ENCODE measurements at places on chromosomes 4 and X.

- no peak for DNase-seq
Measured at GRCh38 chrX:42524379-42524778, 253.6 kb downstream of the PPP1R2C start.

- DNase-seq = no peak
Measured at GRCh38 chr4:90745176-90745575, 618.0 kb downstream of the CCSER1 start.

- no peak for DNase-seq
Measured at GRCh38 chr4:104743215-104743653, 248.5 kb upstream of the CXXC4 start.

DNA sequence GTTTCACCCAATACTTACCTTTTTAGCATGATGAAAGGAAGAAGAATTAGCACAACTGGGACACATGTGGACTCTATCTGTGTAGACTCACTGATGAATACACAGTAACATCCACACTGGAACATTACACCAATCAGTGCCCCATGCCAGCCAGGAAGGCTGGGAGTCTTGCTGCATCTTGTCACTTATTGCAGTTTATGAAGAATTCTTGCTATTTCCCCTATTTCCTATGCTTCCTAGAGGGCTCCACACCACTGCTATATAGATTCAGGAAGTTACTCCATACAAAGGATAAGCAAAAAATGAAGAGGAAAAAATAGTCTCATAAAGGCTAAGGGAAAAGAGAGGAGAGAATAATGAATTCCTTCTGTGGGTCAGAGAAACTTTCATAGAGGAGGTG lies 201.0 kb downstream of the CAMK2D start:
- DNase-seq = no peak

DNA sequence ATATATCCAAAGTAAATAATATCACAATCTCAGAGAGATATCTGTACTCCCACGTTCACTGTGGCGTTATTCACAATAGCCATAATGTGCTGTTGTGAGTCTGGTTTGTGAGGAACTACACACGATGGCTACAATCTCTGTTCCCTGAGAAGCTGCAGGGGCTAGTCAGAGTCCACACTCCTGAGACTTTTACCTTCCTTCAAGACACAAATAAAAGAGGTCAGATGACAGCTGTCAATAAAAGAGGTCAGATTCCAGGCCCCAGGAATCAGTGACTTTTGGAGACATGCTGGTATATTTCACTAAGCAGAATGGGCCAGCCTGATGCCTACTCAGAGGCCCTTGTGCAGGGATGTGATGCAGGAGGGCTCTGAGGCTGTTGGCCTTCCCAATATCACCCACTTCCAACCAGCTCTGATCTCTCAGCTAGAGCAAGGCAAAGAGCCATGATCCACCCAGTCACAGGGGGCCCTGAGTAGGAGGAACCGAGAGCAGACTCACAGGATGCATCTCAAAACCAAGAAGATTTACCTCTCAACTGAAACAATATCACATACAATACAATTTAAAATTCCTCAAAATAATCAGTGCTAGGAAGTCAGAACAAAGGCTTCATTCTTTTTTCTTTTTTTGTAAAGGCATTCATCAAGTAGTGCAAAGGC lies 13.8 kb downstream of the FRYL start:
- DNase-seq = no peak

- no peak for DNase-seq
Measured at GRCh38 chr4:124941267-124941666, 228.7 kb upstream of the ANKRD50 start.

DNA sequence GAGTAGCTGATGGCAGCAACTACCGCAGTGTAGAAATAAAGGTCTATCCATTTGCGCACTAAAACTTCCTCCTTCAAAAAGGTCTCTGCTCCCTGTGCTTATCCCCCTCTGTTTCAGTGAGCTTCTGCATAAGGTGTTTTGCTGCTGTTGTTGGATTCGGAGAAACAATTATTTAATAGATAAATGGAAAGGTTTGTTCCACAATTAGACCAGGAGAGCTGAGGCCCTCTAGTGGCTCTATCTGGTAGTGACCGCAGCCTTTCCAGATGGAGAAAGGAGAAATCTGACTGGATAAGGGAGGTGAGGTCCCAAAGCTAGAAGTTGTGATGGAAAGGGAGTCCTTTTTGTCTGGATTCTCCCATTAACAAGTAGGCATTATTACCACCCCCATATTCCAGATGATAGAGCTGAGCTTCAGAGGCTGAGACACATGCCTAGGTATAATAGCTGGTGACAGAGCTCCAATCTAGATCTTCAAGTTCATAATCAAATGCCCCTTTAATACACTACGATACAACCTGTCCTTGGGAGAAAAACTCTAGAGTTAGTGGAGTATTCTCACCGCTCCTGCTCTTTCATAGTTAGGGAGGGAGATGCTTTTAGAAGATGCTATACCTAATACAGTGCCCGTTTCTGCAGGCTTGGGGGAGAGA lies 5.1 kb upstream of the GABRQ start:
- peak; percentile 5 for DNase-seq

- DNase-seq = no peak
Measured at GRCh38 chr4:40623707-40624106, 6.0 kb downstream of the RBM47 start.
